ENCODE measurements at places on chromosomes 7 and 10. TPM values are rescaled to one million over a fixed set of nuclear protein-coding genes. Genes with fewer than 3 reads are reported as not detected.

DNA sequence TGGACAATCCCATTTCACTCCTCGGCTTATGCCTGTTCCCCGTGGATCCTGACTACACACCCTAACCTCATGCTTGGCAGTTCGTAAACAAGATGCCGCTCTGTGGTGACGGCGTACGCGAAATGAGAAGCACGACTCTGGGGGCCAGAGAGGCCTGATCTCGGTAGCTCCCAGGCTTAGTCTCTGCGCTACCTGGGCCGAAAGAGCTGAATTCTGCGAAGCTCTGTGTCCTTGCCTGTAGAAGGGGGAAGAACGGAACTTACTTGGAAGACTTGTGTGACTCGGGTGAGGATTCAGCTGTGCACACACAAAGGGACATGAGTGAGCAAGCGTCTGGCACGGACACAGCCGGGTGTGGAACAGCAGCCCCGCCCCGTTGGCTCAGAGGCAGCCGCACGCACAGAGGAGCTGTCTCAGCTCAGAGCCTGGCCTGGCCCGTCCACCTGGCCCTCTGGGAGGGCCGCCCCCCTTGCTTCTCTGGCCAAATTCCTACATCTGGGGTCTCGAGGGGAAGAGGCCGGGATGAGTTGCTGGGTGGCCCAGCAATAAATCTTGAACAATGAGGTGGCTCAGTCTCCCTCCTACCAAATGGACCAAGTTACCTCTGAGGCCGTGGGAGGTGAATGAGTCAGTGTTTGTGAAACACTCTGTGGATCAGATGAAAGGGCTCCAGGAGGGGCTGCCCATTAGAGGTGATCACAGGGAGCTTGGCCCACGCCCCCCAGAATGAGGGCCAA lies 83.8 kb downstream of the PDGFA start:
- DNase-seq, result peak; percentile 74

DNA sequence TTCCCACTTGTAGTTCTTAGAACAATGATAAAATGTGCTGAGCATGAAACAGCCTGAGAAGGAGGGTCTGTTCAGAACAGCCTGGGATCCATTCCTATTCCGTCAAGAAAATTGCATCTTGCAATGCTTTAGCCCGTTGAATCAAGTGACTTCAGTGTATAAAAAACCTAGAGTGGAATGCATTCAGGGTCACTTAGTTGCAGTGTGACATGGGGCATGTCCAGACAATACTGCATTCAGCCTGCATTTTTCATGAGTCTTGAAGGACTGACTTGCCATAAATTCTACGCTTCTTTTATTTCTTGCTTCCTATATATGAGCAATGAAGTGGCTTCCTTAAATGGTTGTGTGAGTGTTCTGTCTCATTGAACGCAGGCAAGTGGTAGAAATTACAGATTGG lies 758.3 kb upstream of the COBL start:
- no peak for DNase-seq

AKR1D1 gene
- total RNA-seq, result not detected

UCMA gene
- total RNA-seq, result not detected

- no peak for DNase-seq
Measured at GRCh38 chr7:155198901-155199845, 98.5 kb upstream of the INSIG1 start.

GRCh38 chr7:134888141-134888740 lies 98.1 kb upstream of the AGBL3 start:
- DNase-seq, result no peak

COL1A2 gene
- total RNA-seq, result 96.6 TPM

GRCh38 chr7:1242256-1242605 lies 9.6 kb downstream of the UNCX start:
- no peak for DNase-seq

DNA sequence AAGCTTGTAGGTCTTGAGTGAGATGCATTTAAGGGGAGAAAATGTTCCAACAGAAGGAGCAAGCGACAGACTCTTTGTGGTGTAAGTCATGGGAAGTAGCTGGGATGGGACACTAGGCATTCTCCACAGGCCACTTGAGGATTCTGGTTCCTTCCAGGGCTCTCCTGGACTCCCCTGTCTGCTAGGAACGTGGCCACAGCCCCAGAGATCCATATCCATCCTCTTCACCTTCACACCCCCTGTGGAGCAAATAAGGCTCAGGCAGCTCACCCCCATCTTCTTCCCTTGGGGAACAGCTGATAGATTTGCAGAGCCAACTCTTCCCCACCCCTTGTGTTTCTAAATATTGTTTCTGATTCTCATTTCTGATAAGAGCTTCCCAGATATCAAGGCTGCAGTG lies 482.6 kb upstream of the MKI67 start:
- DNase-seq, result no peak

BTBD16 gene
- not detected for total RNA-seq

Data from Right ventricle myocardium inferior (tissue), 1 donor.